ENCODE measurements at places on chromosomes 12 and 14.

- no peak for DNase-seq
Observed at GRCh38 chr12:49553512-49554088, 14.3 kb downstream of the MCRS1 start.

DNA sequence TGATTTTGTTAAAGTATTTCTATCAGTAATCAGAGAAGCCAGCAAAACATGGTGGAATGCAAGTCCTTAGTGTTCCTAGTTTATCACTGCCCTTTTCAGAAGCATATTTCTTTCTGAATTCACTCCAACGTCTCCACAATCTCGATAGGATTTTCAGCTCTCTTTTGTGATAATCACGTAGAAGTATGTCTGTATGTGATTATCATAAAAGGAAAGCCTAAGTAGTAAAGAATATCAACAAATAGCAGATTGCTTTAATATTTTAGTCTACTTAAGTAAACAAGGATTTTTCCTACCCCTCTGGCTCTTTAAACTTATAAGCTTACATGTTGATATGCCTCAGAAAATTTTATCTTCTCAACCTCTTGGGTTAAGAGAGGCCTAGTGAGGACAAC, 147.4 kb upstream of the NUDT4 start:
- DNase-seq: no peak

DNA sequence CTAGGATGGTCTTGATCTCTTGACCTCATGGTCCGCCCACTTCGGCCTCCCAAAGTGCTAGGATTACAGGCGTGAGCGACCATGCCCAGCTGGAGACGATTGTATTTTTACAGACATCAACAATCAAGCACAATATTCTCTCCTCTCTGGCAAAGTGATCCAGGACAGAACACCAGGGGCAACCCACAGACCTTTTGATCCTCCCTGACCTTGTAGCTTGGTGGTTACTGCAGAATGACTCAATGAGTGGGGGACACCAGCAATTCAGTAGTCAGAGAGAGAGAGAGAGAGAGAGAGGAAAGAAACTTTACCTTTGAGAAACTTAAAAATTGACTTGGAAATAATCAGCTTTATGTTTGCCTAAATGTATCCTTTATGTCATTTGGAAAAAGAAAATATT, 51.2 kb downstream of the DRAM1 start:
- DNase-seq: no peak

DNA sequence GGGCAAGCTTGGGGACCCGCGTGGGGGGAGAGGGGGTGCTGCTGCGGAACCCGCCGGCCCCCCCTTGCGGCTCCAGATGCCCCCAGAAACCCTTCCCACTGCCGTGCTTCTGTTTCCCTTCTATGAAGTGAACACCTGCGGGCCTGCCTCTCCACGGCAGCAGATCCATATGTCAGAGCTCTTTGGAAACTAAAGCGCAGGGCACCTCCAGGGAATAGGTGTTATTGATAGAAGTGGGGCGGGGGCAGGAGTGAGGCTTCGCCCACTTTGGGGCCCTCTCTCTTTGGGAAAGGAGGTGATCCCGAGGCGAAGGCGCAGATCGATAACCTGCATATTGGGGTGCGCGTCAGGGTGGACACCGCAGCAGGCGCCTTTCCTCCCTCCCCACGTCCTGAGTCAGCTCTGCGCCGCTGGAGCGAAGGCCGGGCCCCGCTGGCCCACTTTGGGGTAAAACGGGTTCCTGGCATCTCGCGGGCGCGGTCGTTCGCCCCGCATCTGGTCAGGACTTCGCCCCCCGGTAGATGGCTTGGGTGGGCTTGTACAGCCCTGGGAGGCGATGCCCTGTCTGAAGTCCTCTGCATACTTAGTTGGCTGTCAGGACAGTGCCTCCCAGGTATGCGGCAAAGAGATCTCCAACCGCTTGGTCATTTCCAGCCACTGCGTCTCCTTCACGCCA, 524 bp downstream of the KMT5A start:
- DNase-seq: no peak

GRCh38 chr12:643475-644302, 19.6 kb downstream of the NINJ2 start:
- DNase-seq: no peak

DNA sequence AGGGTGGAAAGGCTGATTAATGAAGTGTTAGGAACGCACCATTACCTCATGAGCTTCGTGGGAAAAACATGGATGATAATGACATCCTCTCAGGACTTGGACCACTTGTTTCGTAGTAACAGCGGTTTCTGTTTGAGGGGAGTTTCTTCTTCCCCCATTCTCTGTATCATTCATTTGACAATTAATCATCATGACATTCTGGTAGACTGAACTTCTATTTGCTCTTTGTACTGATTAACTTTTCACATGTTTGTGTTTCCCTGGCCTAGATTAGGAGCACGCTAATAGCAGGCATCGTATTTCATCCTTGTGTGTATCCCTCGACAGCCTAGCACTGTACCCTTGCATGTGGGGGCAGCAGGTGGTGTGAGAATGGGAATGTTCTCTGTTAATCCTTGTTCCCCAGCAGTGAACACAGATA, 8.0 kb downstream of the LRRC74A start:
- DNase-seq: no peak

DNA sequence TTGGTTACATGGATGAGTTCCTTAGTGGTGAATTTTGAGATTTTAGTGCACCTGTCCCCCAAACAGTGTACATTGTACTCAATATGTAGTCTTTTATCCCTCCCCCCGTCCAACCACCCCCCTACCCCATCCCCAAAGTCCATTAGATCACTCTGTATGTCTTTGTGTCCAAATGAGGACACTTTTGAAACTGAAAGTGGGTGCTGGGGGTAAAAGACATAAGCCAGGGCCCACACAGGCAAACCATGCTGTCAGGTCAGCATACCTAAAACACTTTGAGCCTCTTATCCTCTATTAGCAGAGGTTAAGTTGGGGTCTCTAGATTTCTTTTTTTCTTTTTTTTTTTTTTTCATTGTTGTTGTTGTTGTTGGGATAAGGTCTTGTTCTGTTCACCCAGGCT, 31.3 kb upstream of the KICS2 start:
- no peak for DNase-seq

DNA sequence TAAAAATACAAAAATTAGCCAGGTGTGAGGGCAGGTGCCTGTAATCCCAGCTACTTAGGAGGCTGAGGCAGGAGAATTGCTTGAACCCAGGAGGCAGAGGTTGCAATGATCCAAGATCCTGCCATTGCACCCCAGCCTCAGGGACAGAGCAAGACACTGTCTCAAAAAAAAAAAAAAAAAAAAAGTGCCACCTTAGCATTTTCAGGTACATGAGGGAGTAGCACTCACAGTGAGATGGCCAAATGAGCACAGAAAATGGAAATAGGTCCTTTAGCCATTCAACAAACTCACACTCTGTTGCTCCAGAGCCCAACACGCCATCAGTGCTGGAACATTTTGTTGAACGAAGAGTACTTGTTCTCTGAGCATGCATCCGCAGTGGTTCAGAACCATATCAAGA, 75.2 kb upstream of the MYL2 start:
- DNase-seq: no peak

- DNase-seq: no peak
Observed at GRCh38 chr14:73324533-73324932, 87.2 kb downstream of the PAPLN start.

GRCh38 chr12:108307006-108307405, 32.1 kb downstream of the CMKLR1 start:
- no peak for DNase-seq

DNA sequence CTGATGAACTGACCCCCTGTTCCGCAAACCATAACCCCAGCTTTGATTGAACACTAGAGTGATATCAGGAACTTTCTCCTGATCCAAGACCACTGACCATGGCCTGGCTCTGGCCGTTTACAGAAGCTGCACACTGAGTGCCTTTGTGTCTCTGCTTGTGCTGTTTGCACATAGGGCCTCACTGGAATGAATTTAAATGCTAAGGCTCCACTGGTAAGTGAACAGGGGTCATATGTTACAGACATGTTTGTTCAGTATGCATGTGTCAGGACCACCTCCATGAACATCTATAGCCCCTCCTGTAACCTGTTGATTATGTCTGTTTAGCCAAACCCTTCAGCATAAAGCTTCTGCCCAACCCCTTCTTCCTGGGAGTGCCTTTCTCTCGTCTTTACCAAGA, 1239.8 kb downstream of the TMEM121 start:
- DNase-seq: no peak

- DNase-seq: no peak
Observed at GRCh38 chr14:65991104-65991503, 495.1 kb upstream of the CCDC196 start.
